ENCODE measurements at places on chromosomes 4 and X.

DNA sequence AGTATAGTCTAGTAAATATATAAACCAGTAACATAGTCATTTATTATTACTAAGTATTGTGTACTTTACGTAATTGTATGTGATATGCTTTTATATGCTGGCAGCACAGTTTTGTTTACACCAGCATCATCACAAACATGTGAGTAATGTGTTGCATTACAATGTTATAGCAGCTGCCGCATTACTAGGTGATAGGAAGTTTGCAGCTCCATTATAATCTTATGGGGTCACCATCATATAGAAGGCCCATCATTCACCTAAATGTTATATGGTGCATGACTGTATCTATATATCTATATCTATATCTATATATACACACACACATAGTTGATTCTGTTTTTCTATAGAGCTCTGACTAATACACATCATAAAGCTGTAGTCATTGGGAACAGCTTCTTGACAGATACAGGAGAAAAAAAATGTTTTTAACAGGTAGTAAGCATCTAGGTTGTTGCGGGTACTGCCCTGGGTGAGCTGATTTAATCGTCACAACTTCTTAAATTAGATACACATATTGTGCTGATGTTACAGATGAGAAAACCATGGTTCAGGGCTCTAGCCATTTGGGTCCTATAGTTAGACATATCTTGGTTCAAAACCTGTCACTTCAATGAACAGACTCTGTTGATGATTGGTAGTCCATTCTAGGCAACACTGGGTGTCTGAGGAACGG, 77.9 kb downstream of the CLNK start:
- DNase-seq: no peak

DNA sequence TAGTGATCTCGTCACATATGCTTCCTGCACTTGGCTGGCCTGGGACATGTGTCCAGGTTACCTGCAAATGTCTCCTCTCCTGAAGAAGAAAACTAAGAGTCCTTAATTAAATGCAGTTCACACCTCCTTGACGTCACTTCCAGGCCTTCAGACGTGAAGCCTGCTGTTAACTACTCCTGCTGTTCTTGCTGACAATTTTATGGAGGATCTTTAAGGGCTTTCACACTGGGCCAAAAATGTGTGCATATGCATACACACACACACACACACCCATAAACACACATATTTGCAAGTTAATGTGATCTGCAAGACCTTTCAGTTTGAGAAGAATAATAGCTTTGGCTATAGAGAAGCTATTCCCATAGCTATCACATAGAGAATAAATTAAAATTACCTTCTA, 267.9 kb downstream of the AFF2 start:
- no peak for DNase-seq

DNA sequence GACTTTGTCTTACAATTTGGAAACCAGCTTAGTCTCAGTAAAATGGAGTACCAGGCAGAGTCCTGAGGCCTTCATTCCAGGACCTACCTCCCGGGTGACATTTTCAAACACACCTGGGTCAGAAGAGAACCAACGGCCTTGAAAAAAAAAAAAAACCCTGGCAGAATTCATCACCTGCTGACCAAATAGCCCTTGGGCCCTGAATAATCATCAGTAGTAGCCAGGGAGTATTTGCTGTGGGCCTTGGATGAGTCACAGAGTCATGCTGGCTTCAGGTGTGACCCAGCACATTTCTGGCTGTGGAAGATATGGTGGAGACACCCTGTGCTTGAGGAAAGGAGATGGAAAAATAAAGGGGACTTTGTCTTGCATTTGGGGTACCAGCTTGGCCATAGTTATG, 92.2 kb downstream of the LPAR4 start:
- no peak for DNase-seq

DNA sequence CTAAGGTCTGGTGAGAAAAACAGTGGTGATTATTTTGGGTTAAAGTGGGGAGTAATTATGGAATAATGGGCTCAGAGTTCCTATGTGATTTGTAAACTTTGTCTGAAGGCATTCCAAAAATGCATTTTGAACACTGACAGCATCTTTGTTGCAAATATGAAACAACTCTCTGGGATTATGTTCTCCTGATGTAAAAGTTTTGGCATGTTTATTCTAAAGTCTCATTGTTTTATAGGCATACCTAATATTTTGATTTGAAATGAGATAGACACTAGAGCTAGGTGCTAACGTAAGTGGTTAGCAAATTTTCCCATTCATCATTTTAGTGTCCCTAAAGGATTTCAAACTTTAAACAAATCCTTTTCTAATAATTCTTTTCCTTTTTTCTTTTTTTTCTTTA, 140.9 kb upstream of the ANXA3 start:
- no peak for DNase-seq

DNA sequence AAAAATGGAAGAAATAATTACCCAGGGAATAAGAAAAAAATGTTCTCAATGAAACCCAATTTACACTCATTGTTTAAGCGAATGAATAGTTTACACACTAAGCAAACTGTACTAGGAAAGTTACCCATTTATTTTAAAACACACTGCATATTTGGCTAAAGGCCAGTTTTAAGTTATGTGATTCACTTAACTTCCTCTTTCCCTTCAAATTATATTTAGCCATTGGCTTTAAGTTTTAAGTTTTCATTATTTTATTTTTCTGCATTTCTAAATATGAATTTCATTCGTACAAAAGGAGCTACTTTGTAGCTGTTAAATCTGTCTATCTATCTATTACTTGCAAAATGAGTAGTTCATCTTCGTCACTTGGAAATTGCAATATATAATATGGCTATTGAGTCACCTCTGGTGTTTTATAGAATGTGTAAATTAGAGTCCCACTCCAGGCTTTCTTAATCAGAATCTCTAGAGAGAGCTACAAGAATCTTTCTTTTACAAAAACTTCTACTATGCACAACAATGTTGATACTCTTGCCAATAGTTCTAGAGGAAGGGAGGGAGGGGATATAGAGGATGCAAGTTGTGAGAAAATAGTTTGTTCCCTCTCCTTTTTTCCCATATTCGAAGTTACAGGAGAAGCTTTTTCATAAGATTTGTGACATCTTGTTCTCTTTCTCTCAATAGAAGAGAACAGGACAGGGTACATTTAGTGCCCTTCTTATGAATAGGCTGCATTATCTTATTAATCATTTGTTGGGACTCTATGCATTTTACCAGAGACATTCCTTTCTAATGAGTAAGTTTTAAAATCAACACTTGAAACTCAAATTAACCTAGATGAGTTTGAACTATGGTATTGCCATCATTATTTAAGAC, 41.8 kb downstream of the SULT1B1 start:
- DNase-seq: no peak

DNA sequence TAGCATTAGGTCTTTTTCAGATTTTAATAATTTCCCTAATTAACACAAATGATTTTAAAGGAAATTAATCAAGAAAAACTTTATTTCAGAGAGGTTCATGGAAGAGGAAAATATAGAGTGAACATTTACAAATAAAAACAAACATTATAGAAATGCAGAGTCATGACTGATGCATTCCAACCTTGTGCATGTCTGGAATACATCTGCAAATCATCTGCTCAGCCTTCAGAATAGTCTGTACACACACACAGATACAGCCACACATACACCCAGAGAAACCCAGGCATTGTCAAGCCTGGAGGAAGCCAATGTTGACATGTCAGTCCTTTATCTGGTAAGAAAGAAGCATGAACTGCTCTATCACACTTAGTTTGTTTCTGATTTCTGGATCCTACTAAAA, 61.3 kb upstream of the NFKB1 start:
- no peak for DNase-seq

- DNase-seq: no peak
Measured at GRCh38 chr4:21011106-21011505, 310.8 kb downstream of the PACRGL start.

GRCh38 chr4:142293536-142293935, 552.6 kb downstream of the INPP4B start:
- no peak for DNase-seq

All from D721Med (cell line).